Mesangial cell (primary cell): ENCODE measurements at places on chromosomes 3 and 15. TPM values are rescaled to one million over a fixed set of nuclear protein-coding genes. Genes with fewer than 3 reads are reported as not detected.

Gene ANKRD34C
- not detected in 2 replicates for total RNA-seq

Gene GOLGA6C
- not detected in 2 replicates for total RNA-seq

Gene CPNE4
- 0.16 TPM in 1 of 2 replicates, not detected in the other for total RNA-seq

Gene ACTRT3
- 2.6 and 3.3 TPM in 2 replicates for total RNA-seq

Gene KLHL6
- total RNA-seq: not detected in 2 replicates

Gene NR2E3
- total RNA-seq: 0.13 and 0.16 TPM in 2 replicates

Gene CFAP92
- total RNA-seq: not detected in 2 replicates
